HAP-1 (cell line): ENCODE measurements at places on chromosomes 4 and X.

GRCh38 chrX:84162401-84162800 lies 25.6 kb downstream of the RPS6KA6 start:
- no peak for DNase-seq

- peak; percentile 8 for DNase-seq
Observed at GRCh38 chr4:174604198-174604597, 81.9 kb upstream of the HPGD start.

DNA sequence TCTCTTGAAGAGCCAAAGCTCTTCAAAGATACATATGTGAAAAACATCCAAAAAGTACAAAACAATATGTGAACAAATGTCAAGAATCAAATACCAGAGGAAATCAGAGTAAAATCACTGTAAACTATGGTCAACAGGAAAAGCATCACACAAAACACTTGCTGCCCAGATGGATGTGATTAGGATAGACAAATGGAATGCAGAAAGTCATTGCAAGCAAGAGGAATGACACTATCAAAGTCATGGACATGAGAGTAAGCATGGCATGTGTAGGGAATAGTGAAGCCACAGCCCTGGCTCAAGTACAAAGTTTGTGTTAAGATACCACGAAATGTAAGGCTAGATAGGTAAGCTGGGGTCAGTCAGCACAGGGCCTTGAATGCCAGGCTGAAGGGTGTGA lies 37.7 kb downstream of the CLDN2 start:
- DNase-seq: no peak

DNA sequence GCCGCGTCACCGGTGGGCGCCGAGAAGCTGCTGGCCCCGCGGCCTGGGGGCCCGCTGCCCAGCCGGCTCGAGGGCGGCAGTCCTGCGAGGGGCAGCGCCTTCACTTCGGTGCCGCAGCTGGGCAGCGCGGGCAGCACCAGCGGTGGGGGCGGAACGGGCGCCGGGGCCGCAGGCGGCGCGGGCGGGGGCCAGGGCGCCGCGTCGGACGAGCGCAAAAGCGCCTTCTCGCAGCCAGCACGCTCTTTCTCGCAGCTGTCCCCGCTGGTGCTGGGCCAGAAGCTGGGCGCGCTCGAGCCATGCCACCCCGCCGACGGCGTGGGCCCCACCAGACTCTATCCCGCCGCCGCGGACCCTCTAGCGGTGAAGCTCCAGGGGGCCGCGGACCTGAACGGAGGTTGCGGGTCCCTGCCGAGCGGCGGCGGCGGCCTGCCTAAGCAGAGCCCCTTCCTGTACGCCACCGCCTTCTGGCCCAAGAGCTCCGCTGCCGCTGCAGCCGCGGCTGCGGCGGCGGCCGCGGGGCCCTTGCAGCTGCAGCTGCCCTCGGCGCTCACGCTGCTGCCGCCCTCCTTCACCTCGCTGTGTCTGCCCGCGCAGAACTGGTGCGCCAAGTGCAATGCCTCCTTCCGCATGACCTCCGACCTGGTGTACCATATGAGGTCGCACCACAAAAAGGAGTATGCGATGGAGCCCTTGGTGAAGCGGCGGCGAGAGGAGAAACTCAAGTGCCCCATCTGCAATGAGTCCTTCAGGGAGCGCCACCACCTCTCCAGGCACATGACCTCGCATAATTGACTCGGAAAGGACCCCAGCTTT lies 5.6 kb downstream of the PRDM8 start:
- DNase-seq: peak; percentile 50

GRCh38 chr4:132827522-132827921 lies 321.6 kb upstream of the PCDH10 start:
- DNase-seq: peak; percentile 74

DNA sequence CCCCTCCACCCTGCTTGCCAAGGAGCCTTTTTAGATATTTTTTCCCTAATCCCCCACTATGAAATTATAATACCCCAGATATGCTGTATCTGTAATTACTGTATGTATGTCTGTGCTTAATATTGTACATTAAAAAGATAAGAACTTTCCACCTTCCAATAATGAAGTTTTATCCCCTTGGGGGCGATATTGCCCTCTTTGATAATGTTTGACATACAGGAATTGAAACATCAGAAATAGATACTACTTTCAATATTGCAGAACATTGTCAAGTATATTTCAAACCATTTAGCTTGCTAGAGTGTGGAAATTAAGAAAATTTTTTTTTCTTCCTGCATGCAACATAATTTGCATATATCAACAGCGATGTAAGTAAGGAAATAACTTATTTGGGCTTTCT lies 58.9 kb downstream of the NAF1 start:
- DNase-seq: no peak

DNA sequence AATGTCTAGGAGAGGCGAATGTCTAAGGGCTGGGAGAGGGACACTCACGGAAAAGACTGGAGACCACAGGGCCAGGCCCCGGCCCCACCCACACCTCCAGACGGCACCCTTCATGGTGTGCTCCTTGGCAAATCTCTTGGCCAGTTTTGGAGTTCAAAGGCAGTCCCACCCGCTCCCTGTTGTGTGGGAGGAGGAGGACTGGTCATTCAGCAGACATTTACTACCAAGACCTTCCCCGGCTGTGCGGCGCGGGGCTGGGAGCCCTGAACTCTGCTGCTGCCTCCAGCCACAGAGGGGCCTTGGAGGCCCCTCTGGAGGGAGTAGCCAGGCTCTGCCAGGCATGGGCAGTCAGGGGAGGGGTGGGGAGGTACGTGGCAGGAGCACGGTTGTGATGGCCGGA lies 8.7 kb upstream of the TBC1D14 start:
- no peak for DNase-seq

DNA sequence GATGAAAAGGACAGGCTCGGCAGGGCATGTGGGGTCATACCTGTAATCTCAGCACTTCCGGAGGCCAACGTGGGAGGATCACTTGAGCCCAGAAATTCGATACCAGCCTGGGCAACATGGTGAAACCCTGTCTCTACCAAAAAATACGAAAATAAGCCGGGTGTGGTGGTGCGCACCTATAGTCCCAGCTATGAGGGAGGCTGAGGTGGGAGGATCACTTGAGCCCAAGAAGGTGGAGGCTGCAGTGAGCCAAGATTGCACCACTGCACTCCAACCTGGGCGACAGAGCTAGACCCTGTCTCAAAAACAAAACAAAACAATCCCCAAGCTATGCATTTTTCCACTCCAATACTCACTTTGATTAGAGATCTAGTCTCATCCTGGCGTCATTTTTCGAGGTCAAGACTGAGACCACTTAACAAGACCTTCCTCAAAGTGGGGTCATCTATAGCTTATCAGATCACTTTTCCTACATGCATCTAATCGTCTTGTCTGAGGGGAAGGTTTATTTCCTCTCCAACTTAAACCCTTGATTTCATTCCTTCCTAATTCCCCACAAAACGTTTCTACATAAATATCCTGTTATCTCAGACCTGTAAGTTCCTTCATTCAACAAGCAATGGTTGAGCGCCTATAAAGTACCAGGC lies 1.3 kb downstream of the NKAP start:
- DNase-seq: no peak

GRCh38 chrX:31540313-31540712 lies 468.5 kb upstream of the FTHL17 start:
- no peak for DNase-seq

GRCh38 chr4:151195801-151196200 lies 81.2 kb upstream of the PRSS48 start:
- DNase-seq: no peak

- peak; percentile 58 for DNase-seq
Observed at GRCh38 chrX:147899379-147900114, 12.2 kb upstream of the FMR1 start.

- no peak for DNase-seq
Observed at GRCh38 chr4:118761397-118762016, 74.4 kb downstream of the SEC24D start.

- DNase-seq: no peak
Observed at GRCh38 chrX:21798677-21799219, 40.7 kb upstream of the MBTPS2 start.

DNA sequence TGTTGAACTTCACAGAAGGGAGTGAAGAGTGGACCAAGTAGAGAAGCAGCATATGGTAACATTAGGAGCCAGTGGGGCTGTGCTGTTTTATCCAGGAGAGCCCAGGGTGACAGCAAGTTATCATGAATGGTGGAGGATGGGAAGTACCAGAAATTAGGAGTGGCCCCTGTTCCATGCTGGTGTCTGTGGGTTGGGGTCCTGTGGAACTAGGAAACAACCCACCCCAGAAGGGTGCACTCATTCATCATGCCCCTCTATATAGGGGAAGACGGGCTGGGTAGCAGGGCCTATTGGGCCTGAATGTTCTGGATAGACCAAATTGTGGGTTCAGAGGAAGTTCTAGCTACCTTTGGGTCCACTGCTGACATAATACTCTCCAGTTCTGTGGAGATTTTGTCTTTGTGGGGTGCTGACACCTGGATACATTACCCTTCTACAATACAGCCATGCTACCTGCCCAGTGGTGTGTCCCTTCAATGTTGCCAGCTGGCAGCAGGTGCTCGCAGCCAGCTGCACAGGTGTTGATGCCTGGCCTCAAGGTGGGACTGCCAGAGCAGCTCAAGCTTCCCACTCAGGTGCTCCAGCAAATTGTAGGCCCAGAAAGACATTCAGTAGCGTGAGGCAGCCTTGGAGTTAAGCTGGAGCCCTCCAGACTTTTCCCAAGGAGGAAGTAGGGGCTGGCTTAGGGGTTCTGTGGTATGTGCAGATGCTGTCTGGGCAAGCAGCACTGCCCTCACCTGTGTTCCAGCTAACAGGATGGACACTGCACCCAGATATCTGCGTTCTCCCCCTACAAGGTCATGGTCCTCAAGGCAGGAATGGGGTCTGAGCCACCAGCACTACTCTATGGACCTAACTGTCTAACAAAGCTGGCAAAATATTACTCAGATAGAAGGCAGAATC lies 106.5 kb downstream of the NHSL2 start:
- DNase-seq: no peak

- no peak for DNase-seq
Observed at GRCh38 chr4:179485781-179486180, 2043.5 kb upstream of the AGA start.

GRCh38 chr4:123649645-123650391 lies 253.2 kb downstream of the SPRY1 start:
- DNase-seq: peak; percentile 100

DNA sequence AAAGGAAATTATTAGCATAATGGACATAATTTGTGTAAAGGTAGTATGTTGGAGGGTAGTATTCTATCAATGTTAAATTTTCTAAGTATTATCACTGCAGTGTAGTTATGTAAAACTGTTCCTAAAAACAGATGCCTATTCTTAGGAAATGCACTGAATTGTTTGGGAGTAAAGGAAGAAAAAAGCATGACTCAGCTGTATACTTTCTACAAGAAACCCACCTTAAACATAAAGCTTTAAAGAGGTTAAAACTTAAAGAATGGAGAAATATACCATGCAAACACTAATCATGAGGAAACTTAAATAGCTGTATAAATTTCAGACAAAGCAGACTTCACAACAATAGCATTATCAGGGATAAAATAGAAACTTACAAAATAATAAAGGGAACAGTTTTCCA lies 292.9 kb downstream of the ANTXR2 start:
- DNase-seq: no peak
